ENCODE measurements at places on chromosomes 11 and 22. TPM values are rescaled to one million over a fixed set of nuclear protein-coding genes. Genes with fewer than 3 reads are reported as not detected.

Gene C11orf42
- total RNA-seq, result not detected

Gene GAB4
- total RNA-seq, result 0.23 TPM

Gene CABP4
- total RNA-seq, result 2.8 TPM

Gene CBLIF
- not detected for total RNA-seq

Gene SSTR3
- total RNA-seq, result not detected

Gene SMC1B
- 0.21 TPM for total RNA-seq

Gene OR52I2
- not detected for total RNA-seq

Gene PLAAT2
- total RNA-seq, result 1.1 TPM

Gene DMC1
- 2.2 TPM for total RNA-seq

Gene NPTXR
- total RNA-seq, result 27.0 TPM

Gene HEPHL1
- not detected for total RNA-seq

Gene SF1
- 391 TPM for total RNA-seq

Gene SCGB1C1
- not detected for total RNA-seq

Gene SLC15A3
- 32.3 TPM for total RNA-seq

Gene PTH
- total RNA-seq, result not detected

Gene TREH
- 0.44 TPM for total RNA-seq

Gene NXF1
- 94.6 TPM for total RNA-seq

Gene BBOX1
- total RNA-seq, result 0.73 TPM

Gene UNC93B1
- total RNA-seq, result 98.3 TPM

Gene NXPE4
- total RNA-seq, result not detected

Gene C11orf97
- total RNA-seq, result not detected

Gene CARD18
- not detected for total RNA-seq

Gene CCDC87
- 0.55 TPM for total RNA-seq

Gene SYT12
- 4.8 TPM for total RNA-seq

Gene SYT7
- 6.7 TPM for total RNA-seq

Gene MPZL3
- 7.9 TPM for total RNA-seq

Gene MAJIN
- total RNA-seq, result not detected

Gene MYBPC3
- 0.18 TPM for total RNA-seq

Gene YPEL4
- total RNA-seq, result 0.44 TPM

Gene SCGB2A2
- total RNA-seq, result not detected

Gene ARHGAP8
- total RNA-seq, result 33.7 TPM

Gene SCUBE2
- total RNA-seq, result 357 TPM

Gene MUC6
- total RNA-seq, result not detected

Gene AMOTL1
- 84.2 TPM for total RNA-seq

Gene CCDC188
- total RNA-seq, result 2.6 TPM

Gene MPZL2
- 226 TPM for total RNA-seq

Gene ANGPTL5
- total RNA-seq, result not detected

Gene EXPH5
- 19.5 TPM for total RNA-seq

Gene KRTAP5-2
- total RNA-seq, result not detected

Gene MRGPRE
- 0.81 TPM for total RNA-seq

Gene HOATZ
- total RNA-seq, result not detected

Gene IRF7
- total RNA-seq, result 14.9 TPM

Gene SERPIND1
- 0.21 TPM for total RNA-seq

Gene LARGE2
- total RNA-seq, result 18.0 TPM

Gene RAB1B
- 157 TPM for total RNA-seq

Gene RTN4RL2
- total RNA-seq, result 1.5 TPM

Gene GSTT2B
- total RNA-seq, result 6.9 TPM

Gene VWCE
- 4.1 TPM for total RNA-seq

Gene KCNJ1
- not detected for total RNA-seq

Gene NAGA
- 33.4 TPM for total RNA-seq

Data from ureter (tissue), 1 donor.